ENCODE measurements at places on chromosomes 1 and 21.

DNA sequence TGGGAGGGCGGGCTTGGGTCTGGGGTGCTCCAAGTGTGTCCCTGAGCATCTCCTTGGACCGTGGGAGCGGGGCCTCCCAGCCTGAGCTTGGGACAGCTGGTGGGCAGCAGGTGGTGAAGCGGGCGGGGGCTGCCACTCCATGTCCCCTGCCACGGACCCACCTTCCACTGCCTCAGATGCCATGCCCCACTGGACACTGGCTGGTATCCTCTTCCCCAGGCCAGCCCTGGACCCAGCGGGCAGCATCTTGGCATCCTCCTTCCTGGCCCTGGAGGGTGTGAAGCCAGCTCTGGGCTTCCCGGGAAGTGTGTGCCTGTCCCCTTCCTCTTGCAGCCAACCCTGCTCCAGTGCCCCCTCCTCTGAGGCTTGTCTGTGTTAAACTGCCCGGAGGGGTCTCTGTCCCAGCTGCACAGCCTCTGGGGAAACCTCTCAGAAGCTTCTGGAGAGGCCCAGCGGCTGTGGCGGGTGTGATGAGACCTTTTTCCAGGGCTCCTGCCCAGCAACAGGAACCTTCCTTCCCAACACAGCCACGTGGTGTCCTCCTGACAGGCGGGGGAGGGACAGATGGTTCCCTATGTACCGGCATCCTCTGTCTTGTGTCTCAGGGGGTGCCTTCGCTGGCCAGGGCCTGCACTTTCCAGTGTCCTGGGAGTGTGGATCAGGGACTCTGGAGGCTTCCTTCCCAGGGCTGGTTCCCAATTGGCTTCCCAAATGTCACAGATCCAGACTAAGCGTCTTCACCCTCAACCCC is 81.6 kb upstream of the DISP3 start:
- DNase-seq, result no peak

DNA sequence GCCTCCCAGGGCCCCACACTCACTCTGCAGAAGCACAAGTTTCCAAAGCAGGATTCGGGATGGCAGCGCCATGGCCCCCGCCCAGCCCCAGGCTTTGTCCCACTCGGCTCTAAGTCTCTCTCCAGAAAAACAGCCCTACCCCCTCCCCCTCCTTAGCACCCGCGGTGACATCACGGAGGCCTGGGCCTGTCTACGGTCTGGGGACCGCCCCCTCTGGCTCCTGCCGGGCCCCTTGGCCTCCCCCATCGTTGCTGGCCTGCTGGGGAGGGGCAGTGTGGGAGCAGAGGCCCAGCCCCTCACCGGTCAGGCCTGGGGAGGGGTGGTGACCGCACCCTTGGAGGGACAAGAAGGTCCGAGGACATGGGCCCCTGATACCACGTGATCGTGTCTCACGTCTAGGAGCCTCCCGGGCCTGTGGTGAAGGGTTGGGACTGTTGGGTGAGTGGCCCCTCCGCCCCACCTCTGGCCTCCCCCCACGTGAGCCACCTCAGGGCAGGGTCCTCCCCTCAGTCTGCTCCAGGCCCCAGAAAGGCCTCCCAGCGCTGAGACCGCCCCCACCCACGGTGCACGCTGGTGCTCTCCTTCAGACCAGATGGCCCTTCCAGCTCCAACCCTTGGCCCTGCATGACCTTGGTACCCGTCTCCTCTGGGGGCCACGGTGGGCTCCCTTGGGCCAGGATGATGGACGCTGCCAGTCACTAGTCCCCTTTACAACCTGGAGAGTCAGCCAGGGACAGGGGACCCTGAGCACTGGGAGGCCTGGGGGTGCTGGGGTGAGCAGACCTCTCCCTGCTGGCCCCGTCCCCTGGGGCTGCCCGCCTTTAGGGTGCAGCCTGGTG is at the start of gene MXRA8:
TSS of gene MXRA8 (minus strand) at position 123 of the 839 bp plus-strand sequence. CDS start at position 72, 51 bp downstream.
- DNase-seq, result no peak

DNA sequence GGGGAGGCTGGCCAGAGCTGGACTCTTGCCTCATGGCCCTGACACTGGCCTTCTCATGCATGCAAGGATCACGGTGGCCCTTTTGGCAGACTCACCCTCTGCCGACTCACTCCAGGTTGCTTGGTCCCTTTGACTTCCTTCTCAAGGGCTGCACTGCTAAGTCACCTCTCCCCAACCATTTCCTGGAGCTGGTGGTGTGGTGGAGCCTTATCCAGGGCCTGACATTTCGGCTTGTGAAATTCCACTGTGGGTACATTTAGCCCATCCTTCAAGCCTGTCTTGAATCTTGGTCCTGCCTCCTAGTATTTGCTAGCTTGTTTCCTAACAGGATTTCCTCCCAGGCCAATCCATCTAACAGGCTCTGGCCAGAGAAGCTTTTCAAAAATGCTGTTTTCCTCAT is 52.6 kb upstream of the JUN start:
- no peak for DNase-seq

DNA sequence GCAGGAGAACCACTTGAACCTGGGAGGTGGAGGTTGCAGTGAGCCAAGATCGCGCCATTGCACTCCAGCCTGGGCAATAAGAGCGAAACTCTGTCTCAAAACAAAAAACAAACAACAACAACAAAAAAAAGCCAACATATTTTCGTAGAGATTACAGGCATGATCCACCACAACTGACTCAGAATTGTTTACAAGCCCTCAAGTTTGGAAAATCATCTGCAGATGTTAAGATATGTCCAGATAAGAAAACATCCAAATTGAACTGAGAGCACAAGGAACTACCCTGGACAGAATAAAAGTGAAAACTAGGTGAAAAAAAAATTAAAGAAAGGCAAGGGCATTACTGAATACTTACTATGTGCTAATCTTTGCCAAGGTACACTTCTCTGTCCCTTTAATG is 89.8 kb upstream of the WLS start:
- no peak for DNase-seq

DNA sequence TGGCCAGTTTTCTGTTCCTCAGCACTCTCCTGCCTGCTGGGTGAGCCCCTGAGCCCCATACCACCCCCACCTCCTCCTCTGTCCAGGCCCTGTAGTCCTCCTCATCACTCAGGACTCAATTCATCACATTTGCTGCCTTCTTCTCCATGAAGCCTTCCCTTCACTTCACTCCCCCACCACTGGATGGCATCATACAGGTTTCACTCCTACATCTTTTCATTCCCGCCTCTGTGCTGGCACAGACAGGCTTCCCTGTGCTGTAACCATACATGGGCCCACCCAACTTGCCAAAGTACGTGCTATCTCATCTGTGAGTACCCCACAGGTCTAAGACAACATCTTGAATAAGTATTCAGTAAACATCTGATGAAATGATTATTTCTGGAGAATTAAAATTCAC is 56.9 kb downstream of the SLC45A1 start:
- DNase-seq, result no peak

- DNase-seq, result no peak
These were observed 10.8 kb downstream of the IL24 start for GRCh38 chr1:206908038-206908437.

DNA sequence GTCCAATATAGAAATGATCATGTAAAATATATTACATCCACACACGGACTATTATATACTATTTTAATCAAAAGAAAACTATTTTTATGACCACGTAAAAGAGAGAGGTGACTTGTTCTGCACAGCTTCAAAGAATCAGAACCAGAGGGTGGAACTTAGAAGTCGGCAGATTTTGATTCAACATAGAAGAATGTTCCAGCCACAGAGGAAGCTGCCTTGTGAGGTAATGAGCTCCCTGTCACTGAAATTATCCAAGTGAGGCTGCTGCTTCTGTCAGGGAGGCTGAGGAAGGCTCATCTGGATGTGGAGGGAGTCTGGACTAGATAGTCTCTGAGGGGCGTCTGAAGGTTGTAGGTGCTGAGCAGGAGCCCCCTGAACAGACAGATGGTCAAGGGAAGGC is 2.7 kb downstream of the PLEKHA6 start:
- no peak for DNase-seq

DNA sequence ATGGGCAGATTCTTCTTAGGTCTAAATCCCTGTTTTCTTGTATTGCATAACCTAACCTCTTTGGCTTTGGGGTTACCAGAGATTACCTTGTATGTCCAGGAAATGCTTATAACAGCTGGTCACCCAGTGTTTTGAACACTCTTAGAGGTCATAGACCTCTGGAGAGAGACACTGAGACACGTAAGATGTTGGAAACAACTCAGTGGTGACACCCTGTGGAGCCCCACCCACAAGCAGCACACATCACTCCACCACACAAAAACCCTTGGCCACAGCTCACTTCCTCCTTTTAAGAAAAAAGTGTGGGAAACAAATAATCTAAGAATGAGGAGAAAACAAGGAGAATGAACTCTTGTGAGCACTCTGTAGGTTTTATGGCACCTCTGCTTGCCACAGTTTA is 26.3 kb upstream of the CYP4B1 start:
- DNase-seq, result no peak

DNA sequence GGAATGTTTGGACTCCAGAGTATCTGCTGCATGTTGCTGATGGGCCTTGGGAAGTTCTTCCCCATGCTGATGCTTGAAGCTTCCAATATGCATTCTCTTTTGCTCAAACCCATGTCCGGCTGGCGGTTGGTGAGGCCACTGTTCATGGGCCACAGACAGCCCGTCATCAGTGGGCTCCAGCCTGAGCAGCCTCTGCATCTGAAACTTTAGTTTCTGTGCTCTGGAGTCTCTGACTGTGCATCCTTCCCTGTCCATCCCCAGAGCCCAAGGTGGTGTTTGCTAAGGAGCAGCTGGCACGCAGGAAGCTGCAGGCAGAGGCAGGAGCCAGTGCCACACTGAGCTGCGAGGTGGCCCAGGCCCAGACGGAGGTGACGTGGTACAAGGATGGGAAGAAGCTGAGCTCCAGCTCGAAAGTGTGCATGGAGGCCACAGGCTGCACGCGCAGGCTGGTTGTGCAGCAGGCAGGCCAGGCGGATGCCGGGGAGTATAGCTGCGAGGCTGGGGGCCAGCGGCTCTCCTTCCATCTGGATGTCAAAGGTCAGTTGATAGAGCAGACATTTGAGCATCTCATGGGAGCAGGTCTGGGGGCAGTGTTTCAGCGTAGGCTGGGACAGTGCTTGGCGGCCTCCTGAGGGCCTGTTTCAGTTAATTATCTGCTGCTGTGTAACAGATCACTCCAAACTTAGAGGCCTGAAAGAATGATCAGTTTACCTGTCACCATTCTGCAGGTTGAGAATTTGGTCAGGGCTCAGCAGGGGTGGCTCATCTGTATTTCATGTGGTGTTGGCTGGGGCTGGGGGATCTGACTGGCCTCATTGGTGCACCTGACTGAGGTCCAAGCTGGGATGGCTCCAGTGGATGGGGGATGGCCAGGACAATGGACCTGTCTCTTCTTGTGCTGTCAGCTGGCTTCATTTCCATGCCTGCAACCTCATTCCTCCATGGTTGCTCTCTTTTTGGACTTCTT is 16.6 kb downstream of the OBSCN start:
- DNase-seq, result no peak

DNA sequence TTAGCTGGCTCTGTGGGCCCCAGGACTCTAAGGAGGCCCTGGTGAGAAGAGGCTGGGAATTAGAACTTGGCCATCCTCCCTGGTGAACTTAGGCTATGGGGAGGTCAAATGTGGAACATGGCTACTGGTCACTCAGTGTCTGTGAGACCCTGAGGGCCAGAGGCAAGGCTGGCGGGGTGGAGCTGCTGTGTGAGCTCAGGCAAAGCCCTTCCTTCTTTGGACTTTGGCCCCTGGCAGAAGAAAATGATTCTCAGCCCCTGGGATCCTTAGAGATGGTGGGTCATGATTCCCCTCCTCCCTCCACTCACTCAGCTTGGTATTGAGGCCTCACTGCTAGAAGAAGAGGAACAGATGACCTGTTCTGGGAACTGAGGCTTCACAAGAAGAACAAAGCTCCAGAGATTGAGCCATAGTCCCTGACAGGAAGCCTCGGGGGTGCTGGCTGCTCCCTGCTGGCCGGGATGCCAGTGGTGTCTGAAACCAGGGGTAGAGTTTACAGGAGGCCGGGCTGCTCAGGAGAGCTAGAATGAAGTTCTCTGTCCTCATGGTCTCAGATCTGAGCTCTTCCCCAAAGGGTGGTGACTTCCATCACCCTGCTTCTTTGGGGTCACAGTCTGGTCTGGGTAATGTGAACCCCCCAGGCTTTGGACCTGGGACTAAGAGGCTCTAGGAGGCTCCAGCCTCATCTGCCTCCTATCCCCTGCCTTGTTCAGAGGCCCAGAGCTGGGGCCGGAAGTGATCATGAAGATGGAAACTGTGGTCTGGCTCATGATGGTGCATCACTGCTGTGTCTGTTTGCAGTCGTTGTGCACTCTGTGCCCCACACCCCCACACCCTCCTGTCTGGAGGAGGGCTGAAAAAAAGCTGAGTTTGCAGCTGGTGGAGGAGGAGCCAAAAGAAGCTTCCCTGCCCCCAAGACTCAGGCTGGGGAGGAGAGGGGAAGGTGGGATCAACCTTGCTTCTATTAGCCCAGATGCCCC is 905 bp downstream of the BTBD19 start:
- DNase-seq, result peak; percentile 77

- DNase-seq, result no peak
These were observed 18.3 kb upstream of the RNU1-4 start for GRCh38 chr1:16721871-16722641.

GRCh38 chr1:215865060-215865459 is 298.0 kb downstream of the KCTD3 start:
- no peak for DNase-seq

DNA sequence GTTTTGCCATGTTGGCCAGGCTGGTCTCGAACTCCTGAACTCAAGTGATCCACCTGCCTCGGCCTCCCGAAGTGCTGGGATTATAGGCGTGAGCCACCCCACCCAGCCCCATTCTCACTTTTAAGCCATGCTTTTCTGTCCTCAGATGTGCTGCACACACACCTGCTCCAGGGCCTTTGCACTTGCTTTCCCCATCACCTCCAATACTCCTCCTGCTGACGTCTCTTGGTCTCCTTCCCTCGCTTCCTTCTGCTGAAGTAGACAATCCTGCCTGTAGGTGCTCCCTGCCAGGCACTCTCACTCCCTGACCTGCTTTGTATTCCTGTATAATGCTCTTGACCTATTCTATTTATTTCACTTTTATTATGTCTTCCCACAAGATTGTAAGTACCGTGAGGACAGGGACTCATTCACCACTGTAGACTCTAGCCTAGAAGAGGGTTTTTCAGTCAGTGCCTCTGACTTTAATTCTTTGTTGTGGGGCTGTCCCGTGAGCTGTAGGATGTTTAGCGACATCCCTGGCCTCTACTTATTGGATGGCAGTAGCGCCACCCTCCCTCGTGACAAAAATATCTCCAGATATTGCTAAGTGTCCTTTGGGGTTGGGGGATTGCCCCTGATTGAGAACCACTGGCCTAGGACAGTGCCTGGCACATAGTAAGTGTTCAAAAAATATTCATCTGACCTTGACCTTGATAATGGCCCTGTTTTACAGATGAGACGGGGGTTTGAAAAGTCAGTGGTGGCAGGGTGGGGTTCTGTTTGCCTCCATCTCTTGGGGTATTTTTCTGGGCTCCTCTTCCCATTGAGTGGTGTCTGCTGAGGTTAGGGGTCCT is 4.6 kb downstream of the TNFRSF1B start:
- DNase-seq, result no peak

GRCh38 chr1:236065509-236066005 is 667 bp upstream of the NID1 start:
- no peak for DNase-seq

- no peak for DNase-seq
These were observed 9.1 kb downstream of the TUFT1 start for GRCh38 chr1:151549199-151549598.
